ENCODE measurements at places on chromosomes 6 and 20. TPM values are rescaled to one million over a fixed set of nuclear protein-coding genes. Genes with fewer than 3 reads are reported as not detected.

Gene SNAP25
- total RNA-seq = 4.7 TPM

Gene CST3
- 1,107 TPM for total RNA-seq

Gene MLN
- total RNA-seq = not detected

Gene SLC35F1
- total RNA-seq = 3.0 TPM

Gene TAAR1
- not detected for total RNA-seq

Gene CYP39A1
- total RNA-seq = 1.1 TPM

Gene IL20RA
- total RNA-seq = 1.2 TPM

Gene SPEF1
- total RNA-seq = 0.27 TPM

Gene C6orf15
- not detected for total RNA-seq

Gene CAGE1
- not detected for total RNA-seq

Gene ZSCAN12
- 4.3 TPM for total RNA-seq

Gene COX4I2
- 4.9 TPM for total RNA-seq

Gene BMP7
- 1.5 TPM for total RNA-seq

Gene SHLD1
- 5.3 TPM for total RNA-seq

Gene MATN4
- not detected for total RNA-seq

Gene CALHM4
- total RNA-seq = not detected

Gene JAG1
- 237 TPM for total RNA-seq

Gene FOXQ1
- total RNA-seq = 5.1 TPM

Gene RAB32
- 42.4 TPM for total RNA-seq

Gene NOX3
- total RNA-seq = not detected

Gene FRS3
- total RNA-seq = 3.2 TPM

Gene RAD21L1
- not detected for total RNA-seq

Gene LINC00237
- total RNA-seq = not detected

Gene LRRC73
- 0.54 TPM for total RNA-seq

Gene GINS1
- 0.41 TPM for total RNA-seq

Gene TREML1
- 0.56 TPM for total RNA-seq

Gene LRRN4
- total RNA-seq = not detected

Gene CLPSL2
- total RNA-seq = not detected

Gene SLC22A7
- not detected for total RNA-seq
